GM23248 (cell line): ENCODE measurements at places on chromosomes 11 and 22.
A peak's percentile ranks its signal among the peaks of the same experiment; 100 is the strongest.

GRCh38 chr22:26573026-26573662 is 16.8 kb downstream of the TPST2 start:
- DNase-seq = no peak

GRCh38 chr22:37909766-37910165 is 3.7 kb downstream of the MICALL1 start:
- DNase-seq = peak; percentile 37

- DNase-seq = no peak
Observed at GRCh38 chr11:65883058-65883761, 3.6 kb downstream of the CTSW start.

DNA sequence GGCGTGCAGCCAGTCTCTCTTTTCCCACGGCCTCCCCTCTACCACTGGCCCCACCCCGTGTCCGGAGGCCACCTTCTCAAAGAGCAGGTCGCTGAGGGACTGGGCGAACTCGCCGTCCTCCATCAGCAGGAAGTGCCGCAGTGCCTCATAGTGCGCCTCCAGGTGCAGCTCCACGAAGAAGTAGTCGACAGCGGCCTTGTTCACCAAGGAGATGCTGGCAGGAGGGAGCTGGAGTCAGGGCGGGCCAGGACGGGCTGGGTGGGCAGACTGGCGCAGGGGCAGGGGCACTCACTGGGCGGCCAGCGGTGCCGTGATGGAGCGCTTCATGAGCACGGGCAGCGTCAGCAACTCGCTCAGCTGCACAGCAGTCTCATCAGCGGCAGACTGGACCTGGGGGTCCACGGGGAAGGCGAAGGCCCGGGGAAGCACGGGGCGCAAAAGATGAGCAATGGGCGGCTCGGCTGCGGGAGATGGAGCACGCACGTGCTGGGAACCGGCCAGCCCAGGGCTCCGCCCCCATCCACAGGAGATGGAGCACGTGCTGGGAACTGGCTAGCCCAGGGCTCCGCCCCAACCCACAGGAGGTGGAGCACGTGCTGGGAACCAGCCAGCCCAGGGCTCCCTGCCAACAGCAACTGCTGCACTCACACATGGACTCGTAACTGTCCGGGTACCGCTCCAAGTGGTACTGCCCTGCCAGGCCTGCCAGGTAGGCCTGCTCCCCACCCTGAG is 18.4 kb downstream of the SELENOO start:
- DNase-seq = peak; percentile 68
